ENCODE measurements at places on chromosomes 5 and 9.

GRCh38 chr5:30194595-30194994 is 998.9 kb upstream of the CDH6 start:
- no peak for DNase-seq

DNA sequence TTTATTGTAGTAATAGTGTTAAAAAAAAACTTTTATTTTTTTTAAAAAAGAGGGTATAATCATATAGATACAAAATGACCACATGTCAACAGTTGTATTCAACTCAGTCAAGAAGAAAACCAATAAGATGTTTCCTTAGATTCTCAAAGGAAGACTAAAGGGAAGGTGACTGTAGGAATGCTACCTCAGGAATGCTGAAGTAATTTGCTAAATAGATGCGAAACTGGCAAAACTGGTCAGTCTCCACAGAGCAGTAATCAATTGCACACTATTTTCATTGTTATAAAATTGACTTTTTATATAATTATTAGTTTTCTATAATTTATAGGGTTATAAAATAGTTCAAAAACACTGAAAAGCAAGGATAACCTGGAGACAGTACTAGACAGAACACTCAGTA is 204.8 kb downstream of the GABRG2 start:
- DNase-seq = no peak

GRCh38 chr5:59800347-59800893 is 93.1 kb downstream of the PDE4D start:
- peak; percentile 3 for DNase-seq

DNA sequence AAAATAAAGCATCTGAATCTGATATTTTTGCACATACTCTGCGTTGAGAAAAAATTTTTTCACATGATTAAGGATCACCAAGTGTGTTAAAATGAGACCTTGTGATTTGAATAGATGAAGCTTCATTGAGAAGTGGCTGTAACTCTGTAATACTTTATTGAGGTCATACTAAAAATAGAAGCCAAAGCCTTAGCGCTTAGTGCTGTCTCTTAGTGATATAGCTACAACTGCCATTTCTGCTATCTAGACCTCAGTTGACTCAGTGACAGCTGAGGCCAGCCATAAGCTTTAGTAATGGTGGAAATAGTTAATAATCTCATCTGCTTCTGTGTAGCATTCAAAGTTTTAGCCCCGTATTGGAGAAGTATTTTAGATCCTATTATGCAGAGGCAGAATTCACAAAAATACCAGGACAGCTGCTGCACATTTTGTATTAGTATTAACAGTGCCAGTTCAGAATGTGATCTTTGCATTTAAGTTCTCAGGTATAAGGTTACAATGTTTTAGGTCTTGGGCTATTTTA is 107.4 kb upstream of the SGCD start:
- DNase-seq = no peak

DNA sequence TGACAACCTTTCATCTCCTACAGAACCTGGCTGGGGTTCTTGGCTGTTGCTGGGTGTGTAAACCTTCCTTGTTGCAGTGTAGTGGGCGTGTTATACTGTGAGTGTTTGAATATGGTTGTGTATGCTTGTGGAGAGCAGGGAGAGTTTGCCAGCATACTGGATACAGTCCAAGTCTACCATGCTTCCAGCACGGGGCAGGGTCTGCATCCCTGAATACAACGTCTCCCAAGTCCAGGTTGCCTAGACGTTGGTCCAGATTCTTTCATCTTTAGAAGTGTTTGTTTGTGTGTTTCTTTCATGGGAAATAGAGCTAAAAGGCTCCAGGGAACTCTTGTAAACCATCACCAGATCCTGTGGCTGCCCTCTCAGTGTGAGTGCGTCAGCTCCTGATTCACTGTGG is 46.4 kb downstream of the SYK start:
- DNase-seq = no peak

- DNase-seq = peak; percentile 16
Observed at GRCh38 chr9:124657516-124657915, 113.6 kb downstream of the NR6A1 start.

Data from NAMALWA (cell line).